ENCODE measurements at places on chromosomes 2 and 18.

DNA sequence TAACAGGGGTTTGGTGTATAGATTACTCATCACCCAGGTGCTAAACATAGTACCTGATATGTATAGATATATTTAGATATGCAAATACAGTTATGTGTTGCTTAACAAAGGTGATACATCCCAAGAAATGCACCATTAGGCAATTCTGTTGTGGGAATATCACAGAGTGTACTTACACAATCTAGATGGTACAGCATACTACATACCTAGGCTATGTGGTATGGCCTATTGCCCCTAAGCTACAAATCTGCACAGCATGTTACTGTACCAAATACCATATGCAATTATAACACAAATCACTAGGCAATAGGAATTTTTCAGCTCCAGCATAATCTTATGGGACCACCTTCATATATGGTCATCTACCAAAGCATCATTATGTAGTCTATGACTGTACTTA, 43.5 kb upstream of the NPAS2 start:
- DNase-seq: no peak

DNA sequence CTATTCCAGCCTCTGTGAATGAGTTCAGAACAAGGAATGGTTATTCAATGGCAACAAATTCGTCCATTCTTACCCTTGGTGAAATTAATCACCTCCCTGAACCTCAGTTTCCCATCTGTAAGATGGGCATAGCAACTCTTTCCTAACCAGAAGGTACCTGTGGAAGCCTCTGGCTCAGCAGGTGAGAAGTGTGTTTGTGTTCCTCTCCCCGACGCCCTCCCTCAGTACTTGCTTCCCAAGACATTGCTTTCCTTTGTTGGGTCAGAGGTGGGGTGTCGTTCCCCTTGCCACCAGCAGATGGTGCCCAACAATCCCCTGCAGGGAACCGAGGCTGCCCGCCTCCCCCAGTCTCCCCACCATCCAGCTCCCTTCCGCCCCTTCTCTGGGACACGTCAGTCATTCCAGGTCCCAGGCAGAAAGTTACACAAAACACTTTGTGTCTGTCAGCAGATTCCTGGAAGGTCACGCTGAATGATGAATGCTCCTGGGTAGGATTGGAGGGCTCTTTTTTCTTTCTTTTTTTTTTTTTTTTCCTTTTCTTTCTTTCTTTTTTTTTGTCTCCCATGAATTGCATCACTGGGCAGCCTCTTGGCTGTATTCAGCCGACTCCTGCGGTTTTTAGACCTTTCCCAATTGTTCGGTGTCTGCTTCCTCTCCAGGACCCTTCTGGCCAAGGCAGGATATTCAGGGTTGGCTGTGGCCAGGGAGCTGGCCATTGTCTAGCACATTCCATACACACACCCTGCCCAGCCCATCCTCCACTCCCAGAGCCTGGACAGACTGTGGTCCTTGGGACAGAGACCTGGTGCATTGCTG, 117.3 kb downstream of the LPIN1 start:
- DNase-seq: peak; percentile 61

DNA sequence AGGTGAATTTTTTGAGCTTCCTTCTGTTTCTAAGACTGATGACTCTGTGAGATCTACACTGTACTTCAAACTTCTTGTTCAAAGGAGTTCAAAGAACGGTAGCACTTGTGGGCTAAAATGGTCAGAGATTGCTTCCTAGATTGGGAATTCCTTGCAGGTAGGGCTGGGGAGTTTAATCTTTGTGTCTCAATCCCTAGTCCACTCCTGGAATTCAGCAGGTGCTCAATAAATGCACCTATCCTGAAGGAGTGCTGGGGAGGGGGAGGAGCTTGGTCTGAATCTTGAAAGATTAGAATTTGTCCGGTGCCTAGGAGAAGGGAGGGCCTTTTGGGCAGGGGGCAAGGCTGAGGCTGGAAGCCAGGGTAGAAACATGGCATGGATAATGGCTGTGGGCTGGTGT, 34.6 kb downstream of the TMEM17 start:
- DNase-seq: no peak

GRCh38 chr2:201517094-201517493, 65.6 kb downstream of the STRADB start:
- DNase-seq: no peak

DNA sequence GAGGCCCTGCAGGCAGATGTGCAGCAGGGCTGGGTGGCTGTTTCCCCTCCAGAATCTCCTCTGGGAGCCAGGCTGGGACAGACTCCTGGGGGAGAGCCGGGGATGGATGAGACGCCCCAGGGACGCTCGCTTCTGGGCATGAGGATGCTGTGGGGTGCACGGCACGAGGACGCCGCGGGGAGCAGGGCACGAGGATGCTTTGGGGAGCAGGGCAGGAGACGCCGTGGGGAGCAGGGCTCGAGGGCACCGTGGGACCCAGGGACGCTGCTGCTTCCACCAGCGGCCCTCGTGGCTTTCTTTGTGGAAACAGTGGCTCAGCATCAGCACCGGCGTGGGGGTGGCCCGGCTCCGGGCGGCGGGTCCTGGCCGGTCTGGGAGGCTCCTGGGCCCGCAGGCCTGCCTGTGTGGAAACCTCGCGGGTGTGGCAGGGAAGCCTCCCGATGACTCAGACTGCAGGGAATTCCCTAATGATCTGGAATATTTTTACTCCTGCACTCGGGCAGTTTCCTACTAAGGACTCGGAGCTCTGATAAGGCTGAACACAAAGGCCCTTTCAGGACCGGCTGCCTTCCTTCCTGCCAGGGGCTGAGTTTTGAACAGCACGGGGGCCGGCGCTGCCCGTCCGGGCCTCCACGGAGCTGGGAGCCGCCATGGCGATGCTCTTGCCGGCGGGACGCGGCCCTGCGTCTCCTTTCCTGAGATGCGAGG, 62.6 kb downstream of the NFATC1 start:
- DNase-seq: no peak

GRCh38 chr2:88022669-88022921, 6.2 kb upstream of the RNU2-63P start:
- DNase-seq: no peak

DNA sequence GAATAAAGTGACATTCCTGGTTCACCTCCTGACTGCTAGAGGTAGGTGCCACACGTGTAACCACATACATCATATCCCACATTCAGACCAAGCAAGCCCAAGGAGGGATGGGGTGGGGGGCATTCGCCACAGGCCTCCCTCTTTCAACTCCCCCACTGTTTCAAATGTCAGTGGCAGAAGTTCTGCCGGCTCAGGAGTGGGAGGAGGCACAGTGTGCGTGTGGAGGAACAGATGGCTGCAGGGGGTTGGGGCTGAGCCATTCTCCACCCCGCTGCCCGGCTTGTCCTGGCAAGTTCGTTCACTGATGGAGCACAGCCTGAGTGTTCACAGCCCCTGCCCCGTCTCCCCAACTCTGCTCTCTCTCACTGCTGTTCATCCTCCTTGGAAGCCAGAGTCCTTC, 75.4 kb upstream of the TANC1 start:
- DNase-seq: no peak

- no peak for DNase-seq
Observed at GRCh38 chr2:69099541-69099940, 86.6 kb downstream of the ANTXR1 start.

DNA sequence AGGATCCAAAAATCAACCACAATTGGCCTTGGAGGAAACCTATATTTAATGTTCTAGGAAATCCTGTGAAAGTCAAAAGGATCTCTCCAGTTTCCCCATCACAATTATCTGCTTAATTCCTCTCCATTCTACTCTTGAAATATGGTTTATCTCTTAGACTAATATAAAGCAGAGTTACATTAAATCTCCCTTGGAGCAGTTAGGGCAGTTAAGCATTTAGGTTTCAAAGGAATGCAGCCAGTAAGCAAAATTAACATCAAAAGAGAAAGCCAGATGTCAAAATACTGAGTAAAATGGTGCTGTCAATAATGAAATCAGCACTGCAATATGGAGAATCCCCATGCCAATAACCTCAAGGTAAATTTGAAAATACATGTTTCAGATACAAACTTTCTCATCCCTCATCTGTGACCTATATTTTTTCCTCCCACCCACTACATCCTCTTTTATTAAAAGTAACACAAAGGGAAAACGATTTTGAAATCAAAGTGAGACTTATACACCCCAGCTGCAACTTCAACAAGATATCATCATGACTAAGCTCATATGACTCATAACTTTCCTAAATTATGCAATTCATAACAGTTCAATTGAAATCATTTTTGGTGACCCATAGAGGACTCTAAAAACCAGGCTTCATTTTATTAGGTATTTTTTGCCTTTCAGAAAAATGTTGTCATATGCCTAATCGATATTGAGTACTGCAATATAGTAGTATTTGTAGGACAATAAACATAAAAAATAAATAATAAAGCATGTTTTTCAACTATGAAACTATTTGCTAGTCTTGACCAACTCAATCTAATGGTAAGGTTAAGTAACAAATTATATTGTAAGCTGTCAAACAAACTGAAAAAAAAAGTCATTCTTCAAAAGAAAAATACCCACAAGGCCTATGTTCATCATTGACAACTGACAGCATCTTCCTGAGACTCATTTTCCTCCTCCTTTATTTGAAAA, 3.1 kb downstream of the ADAM17 start:
- peak; percentile 78 for DNase-seq

GRCh38 chr18:74266161-74266560, 25.6 kb downstream of the CYB5A start:
- DNase-seq: no peak

- no peak for DNase-seq
Observed at GRCh38 chr2:181596556-181596955, 60.3 kb downstream of the CERKL start.

GRCh38 chr2:24086241-24086640, 1.6 kb upstream of the TP53I3 start:
- no peak for DNase-seq

GRCh38 chr2:98419977-98420725, 24.5 kb upstream of the INPP4A start:
- DNase-seq: no peak

- no peak for DNase-seq
Observed at GRCh38 chr2:26575836-26576564, 65.2 kb downstream of the CIB4 start.

DNA sequence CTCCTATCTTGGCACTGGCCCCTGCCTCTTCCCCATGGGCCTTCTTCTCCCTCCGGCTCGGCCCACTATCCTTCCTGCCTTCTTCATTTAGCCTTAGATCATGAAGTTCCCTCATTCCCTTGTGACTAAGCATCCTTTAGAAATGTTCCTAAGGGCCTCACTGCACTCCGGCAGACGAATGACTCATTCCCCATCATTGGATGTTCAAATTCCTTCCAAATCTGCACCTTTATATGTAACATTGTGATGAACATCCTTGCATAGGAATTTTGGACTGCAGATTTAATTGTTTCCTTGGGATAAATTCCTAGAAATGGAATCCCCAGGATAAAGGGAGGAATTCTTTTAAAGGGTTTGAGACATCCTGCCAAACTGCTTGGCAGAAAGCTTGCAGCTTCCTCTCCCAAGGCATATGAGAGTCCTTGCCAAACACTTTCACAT, 19.0 kb downstream of the CRACDL start:
- DNase-seq: no peak

DNA sequence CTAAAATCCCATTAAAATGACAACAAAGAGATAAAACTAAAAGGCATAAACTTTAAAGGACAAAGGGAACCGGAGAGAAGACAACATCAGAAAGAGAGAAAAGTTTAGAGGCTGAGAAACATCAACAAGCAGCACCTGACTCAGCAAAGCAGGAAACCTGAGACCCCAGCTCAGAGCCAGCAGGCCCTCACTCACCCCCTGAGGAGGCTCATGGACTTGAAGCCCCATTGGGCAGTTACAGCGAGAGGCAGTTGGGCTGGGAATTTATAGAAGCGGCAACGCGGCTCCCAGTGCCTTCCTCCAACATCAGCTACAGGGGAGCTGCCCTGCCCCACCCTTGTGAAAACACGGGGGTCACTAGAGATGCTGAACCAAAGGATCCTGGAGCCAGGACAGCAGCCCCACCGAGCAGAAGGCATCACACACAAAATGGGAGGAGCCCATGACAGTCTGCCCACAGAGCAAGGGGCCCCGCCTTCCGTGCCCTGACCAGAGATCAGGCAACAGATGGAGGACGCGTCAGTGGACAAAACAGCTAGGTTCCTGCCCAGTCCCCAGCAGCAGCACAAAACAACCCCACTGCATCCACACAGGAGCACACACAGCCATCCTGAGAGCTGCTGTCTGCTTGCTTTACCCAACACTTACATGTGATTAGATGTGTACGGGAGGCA, 52.7 kb downstream of the CMPK2 start:
- DNase-seq: no peak

- DNase-seq: no peak
Observed at GRCh38 chr18:61953161-61953560, 60.4 kb upstream of the RNF152 start.

- DNase-seq: no peak
Observed at GRCh38 chr2:37985333-37985732, 60.2 kb downstream of the RMDN2 start.

DNA sequence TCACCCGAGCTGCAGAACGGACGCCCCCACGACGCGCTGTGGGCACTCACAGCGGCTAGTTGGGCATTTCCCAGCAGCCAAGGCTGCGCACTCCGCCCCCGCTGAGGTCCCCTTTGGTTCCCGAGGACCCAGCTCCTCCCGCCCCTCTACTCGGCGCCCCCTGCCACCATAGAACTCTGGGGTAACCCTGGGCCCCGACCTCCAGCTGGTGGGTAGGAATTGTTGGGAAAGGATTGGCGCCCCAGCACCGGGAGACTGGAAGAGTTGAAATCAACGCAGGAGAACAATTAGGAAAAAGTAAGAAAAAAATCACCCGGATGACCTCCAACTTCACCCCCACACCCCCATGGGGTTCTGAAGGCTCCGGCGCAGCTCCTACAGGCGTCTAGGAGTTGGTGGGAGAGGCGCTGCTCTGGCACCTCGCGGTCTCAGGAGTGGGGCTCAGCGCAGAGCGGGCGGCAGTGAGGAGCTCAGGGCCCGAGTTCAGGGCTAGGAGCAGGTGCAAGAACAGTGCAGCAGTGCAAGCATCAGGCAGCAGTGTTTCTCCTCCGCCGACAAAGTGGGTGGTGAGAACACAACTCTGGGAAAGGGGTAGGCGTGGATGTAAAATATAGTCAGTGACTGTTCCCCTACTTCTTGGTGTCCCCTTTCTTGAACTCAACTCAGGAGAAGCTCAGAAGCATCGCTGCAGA, 14.0 kb downstream of the POU3F3 start:
- DNase-seq: no peak

DNA sequence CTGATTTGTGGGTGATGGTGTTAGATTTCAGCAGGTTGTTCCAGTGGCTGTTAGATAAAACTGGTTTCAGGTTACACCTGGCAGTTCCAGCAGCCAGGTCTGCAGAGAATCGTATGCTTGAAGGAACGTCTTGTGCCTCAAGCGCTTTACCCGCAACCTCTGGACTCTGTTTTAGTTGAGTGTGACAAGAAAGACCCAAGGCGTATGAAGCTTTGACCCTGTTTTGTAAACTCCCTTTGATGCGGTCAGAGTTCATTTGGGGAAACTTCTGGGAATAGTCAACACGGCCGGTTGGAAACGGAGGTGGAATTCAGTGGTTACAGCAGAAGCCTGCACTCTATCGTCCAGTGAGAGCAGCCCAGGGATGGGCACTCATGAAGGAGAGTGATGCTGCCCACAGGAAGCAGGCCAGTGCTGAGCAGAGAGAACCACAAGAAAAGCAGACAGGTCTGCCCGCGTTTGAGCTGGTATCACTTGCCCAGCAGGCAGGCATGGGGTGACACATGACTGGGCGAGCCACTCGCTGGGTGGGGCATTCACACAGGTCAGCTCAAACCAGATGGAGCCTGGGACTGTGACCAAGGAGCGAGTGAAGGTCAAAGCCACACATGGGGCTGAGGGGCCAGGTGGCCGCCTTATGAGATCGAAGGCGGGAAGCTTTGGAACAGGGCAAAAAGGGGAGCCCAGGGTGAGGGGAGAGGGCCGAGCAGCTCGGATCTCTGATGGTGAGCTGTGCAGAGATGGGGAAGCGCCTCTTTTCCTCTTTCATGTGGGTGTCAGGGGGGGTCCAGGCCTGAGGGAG, 99.6 kb upstream of the MBOAT2 start:
- no peak for DNase-seq
